ENCODE measurements at places on chromosomes 1 and 21. TPM values are rescaled to one million over a fixed set of nuclear protein-coding genes. Genes with fewer than 3 reads are reported as not detected.
A peak's percentile ranks its signal among the peaks of the same experiment; 100 is the strongest.

DNA sequence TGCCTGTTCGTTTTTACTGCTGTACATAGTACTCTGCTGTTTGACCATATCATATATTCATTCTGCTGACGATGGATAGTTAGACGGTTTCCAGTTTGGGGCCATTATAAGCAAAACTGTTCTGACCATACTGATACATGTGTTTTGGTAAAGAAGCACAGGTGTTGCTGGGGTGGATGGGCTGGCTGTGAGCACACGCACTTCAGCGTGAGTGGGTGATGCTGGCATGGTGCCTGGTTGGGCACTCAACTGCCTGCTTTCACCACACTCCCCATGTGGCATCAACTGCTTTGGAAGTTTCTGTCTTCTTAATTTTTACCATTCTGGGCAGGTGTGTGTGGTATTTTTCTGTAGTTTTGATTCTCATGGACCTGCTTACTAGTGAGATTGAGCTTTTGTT lies 37.3 kb downstream of the ADARB1 start:
- DNase-seq: peak; percentile 45

DNA sequence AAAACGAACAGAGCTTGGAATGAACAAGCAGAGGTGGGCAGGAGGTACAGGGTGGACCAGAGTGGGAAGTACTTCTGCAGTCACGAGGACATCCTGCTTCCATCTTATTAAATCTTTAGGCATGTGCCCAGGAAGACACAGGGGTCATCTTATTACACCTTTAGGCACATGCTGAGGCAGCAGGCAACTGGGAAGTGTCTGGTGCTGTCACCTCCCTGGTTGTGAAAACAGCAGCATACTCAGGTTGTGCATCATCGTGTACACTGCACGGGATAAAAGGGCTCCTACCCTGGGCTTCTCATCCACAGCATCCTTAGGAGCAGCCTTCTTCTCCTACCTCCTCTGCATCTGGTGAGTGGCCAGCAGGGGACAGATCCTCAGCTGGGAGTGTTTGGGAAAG lies at the start of gene LCE3C:
Gene LCE3C, plus strand, starts transcription at position 301 of the 400 bp plus-strand sequence. CDS start 498 bp downstream, outside the sequence.
- no peak for DNase-seq

- no peak for DNase-seq
Measured at GRCh38 chr1:14602136-14602535, 3.7 kb downstream of the KAZN start.

The ELAPOR1 gene
- 43.8 TPM for total RNA-seq

DNA sequence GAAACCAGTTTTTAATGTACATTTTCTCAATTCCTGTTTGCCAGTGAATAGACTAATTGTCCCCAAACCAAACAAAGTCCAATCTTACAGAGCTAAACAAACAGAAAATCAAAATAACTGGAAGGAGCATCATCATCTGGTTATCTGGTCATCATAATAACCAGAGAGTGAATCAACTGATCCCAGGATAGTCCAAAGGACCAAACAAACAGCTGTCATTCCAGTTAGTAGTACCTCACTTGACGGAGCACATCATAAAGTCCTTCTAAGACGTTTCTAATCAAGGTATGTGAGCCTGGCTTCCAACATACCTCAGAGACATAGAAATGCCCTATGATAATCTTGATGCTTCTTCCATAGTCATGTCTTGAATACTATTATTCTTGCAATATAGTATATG lies 240.5 kb downstream of the LTN1 start:
- no peak for DNase-seq

The TLR5 gene
- 13.6 TPM for total RNA-seq

The KRTAP10-6 gene
- not detected for total RNA-seq

Measured in dorsolateral prefrontal cortex (tissue), 122 donors.